ENCODE measurements at places on chromosomes 16 and 17. TPM values are rescaled to one million over a fixed set of nuclear protein-coding genes. Genes with fewer than 3 reads are reported as not detected.

GRCh38 chr17:17525956-17526355 lies 29.8 kb upstream of the RASD1 start:
- no peak for DNase-seq

GRCh38 chr17:27339836-27340550 lies 46.1 kb downstream of the WSB1 start:
- no peak for DNase-seq

- DNase-seq = no peak
Observed at GRCh38 chr17:65857718-65858117, 296.3 kb upstream of the AXIN2 start.

CMTM2 gene
- total RNA-seq = 0.54 TPM

CPPED1 gene
- total RNA-seq = 40.9 TPM

ADPRM gene
- total RNA-seq = 32.3 TPM

ABCA9 gene
- under 0.01 TPM for total RNA-seq

DNA sequence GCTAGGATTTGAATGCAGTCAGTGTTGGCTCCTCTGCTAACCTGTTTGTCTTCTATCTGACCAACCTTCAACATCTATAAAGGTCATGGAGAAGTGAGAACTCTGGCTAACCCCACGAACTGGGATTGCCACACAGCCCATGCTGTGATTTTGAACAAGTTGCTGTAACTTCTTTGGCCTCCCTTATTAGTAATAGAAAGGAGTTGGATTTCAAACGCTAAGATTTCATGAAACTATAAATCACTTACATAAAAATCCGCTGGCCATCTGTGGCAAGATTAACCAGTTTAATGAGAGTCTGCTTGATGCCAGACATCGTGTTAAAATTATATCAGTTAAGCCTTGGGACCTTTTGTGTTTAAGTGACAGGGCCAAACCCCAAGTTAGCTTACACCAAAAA lies 53.4 kb downstream of the HSD17B2 start:
- DNase-seq = no peak

CCL13 gene
- total RNA-seq = not detected

- no peak for DNase-seq
Observed at GRCh38 chr16:9054460-9054859, 37.0 kb upstream of the HAPSTR1 start.

- no peak for DNase-seq
Observed at GRCh38 chr17:57104461-57105175, 19.6 kb downstream of the AKAP1 start.

DNA sequence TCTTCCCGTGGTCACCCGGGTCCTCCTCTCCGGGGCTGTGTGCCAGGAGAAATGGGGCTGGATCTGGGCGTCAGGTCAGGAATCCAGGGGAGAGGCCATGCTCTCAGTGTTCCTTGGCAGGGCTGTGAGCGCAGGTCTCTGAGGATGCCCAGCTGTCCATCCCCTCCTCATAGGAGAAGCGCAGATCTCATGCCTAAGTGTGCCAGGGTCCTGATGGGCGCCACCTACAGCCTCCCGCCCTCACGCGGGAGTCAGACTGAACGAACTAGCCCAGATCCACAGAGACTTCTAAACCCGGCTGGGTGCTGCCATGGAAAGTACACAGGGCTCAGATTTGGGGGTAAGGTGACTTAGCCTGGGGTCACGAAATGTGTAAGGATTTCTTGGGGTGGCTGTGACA lies 24.3 kb downstream of the MGRN1 start:
- no peak for DNase-seq

DNA sequence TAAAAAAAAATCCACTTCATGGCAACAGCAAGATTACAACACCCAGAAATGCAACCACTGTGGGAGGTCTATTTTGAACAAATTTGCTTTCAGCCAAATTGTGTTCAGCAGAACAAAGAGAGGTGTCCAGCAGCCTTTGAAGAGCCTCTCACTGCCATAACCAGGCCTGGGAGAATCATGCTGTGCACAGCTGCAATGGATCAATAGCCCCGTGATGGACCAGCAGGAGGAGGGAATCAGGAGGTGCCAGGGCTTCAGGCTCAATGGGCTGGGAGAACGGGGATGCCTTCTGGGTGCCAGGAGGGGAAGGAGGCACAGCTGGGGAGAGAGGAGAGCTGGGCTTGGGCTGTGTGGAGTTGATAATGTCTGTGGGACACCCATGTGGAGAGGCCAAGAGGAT lies 366.2 kb upstream of the EEF2KMT start:
- no peak for DNase-seq

DNAAF8 gene
- total RNA-seq = 0.54 TPM

- no peak for DNase-seq
Observed at GRCh38 chr17:27376637-27377547, 79.4 kb upstream of the KSR1 start.

DNA sequence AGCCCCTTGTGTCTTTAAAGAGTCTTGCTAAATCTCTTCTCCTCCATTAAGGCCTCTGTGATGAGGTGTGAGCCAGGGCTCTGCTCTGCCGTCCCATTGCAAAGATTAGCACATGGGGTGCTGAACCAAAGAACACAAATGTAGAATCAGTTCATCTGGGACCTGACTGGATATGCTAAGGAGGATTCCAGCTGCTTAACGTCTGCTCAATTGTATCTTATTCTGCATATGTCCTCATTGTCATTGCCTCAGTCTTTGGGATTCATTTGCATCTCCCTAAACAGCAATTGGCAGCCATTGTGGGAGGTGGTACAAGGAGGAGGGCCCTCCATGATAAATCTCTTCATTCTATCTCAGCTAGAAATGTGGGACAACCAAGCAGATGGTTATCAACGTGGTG lies 106.3 kb upstream of the ADAMTS18 start:
- DNase-seq = no peak

PRSS21 gene
- total RNA-seq = 27.2 TPM

- no peak for DNase-seq
Observed at GRCh38 chr16:82695806-82696205, 69.0 kb downstream of the CDH13 start.

- DNase-seq = no peak
Observed at GRCh38 chr17:17144916-17145665, 61.0 kb downstream of the PLD6 start.

DNA sequence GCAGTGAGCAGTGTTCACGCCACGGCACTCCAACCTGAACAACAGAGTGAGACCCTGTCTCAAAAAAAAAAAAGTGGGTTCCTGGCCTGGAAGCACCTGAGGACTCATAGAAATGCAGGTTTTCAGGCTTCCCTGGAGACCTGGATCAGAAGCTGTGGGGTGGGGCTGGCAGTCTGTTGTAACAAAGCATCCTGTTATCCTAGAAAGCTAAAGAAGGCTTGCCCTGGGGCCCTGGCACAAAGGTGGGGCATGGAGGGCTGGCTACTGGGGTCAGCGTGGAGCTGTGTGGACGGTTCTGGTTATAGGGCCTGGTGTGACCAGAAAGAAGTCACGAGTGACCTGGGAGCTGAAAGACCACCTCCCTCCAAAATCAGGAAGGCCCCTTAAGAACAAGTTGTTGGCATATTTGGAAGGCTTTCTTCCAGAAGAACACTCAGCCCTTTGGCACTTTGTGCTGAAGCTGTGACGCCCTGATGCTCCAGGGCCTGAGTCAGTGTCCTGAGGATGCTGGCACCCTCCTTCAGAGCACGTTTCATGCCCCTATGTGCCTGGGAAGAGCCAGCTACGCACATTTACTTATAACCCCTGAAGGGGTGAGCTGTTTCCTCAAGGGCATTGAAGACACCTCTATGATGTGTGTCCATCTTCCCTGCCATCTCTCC lies 6.2 kb downstream of the CRISPLD2 start:
- no peak for DNase-seq

- DNase-seq = no peak
Observed at GRCh38 chr17:75478508-75478907, 22.1 kb downstream of the TMEM94 start.

DNA sequence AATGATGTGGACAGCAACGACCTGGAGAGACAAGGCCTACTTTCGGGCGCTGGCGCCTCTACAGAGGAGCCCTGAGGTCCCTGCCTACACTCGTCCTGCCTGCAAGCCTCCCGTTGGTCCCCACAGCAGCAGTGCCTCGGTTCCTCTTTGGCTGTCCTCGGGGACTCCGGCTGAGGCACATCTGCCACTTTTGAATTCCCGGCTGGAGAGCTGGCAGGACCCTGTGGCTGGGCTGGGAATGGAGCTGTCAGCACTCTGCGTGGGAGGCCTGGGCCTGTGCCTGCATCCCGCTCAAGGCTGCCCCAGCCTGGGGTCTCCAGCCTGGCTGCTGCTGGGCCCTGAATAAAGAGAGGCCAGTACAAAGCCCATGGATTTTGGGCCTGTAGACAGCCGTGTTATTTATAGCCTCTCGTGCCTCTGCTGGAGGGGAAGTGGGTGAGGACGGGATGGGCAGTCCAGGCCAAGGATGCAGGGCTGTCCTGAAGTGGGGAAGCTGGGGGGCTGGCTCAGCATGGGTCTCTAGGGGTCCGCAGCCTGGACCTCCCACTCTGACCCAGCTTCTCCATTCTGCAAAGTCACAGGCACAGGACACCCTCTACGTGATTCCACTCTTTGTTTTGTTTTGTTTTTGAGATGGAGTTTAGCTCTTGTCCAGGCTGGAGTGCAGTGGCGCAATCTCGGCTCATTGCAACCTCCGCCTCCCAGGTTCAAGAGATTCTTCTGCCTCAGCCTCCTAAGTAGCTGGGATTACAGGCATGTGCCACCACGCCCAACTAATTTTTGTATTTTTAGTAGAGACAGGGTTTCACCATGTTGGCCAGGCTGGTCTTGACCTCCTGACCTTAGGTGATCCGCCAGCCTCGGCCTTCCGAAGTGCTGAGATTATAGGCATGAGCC lies 10.6 kb upstream of the SPNS2 start:
- no peak for DNase-seq

- no peak for DNase-seq
Observed at GRCh38 chr17:5286846-5287245, 4.8 kb downstream of the RABEP1 start.

GRCh38 chr17:44204441-44204882 lies 4.8 kb upstream of the ATXN7L3 start:
- no peak for DNase-seq

PNMT gene
- 3.8 TPM for total RNA-seq

DNA sequence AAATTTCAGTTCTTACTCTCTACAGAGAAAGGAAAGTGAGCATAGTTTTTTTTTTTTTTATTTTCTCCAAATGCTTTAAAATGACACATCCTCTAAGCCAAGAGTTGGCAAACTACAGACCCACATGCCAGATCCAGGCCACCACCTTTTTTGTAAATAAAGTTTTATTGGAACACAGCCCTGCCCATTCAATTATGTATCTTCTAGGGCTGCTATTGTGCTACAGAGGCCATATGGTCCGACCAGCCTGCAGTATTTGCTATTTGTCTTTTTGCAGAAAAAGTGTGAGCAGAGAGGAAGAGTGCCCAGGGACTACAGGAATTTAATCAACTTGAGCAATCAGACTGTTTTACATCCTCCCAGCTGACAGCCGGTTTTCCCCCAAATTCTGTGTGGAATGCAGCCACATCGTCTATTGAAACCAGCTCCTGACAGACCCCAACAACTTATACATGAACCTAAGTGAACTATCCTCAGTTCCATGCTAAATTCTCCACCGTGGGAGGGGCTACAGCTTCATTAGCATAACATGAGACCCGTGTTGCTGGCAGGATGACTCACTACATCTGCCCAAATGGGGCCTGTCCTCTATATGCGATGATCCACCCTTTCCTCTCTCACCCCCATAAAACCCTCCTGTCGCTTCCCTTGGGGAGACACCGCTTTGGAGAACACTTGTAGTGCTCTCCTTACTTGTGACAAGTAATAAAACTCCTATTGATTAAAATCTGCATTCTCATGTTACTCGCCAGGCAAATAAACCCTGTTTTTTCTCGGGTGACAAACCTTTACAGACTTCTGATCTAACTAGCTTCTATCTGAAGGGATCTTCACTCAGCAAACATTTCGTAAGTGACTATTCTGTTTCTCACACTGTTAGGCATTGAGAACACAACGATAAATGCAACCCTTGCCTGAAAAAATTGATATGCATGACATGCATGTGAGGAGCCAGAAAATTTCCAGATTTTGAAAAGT lies 149.4 kb upstream of the HS3ST3A1 start:
- no peak for DNase-seq

DNA sequence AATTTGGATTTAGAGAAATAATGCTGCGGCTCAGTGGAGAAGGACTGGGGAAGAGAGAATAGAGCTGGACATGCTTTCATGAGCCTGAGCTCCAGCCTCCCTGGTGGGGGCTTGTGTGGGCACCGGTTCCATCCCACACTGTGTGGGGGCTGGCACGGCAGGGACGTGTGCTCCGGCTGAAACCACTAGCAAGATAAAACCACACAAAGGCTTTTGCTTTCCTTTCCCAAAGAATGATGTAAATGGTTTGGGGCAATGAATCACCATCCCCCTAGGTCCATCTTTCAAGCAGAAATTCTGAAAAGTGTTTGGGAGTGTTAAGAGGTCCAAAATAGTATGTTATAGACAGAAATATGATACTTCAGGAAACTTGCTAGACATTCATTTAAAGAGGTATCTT lies 77.0 kb downstream of the CDH11 start:
- DNase-seq = no peak

DNA sequence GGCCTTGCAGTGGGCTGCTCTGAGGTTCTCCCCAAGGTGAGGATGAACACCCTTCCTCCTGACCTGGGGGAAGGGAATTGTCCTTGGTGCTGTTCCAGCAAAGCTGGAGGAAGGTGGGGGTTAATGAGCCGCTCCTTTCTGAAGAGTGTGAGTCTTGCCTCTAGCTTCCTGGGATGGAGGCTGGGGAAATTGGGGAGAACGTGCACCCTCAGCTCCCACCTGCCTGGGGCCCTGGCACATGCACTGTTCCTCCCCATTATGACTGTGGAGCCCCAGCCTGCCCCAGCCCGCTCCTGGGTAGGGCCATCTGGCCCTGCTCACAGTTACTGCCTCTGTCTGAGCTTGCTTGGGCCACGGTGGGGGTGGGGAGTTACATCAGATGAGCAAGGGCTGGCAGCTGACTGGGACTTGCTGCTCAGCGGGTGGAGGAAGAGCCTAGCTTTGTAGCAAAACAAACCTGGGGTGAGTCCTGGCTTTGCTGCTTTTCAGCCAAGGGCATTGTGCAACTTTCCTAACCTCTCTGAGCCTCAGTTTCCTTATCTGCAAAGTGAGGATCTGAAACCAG lies 11.1 kb downstream of the TNS4 start:
- DNase-seq = no peak

Data from hematopoietic multipotent progenitor cell (in vitro differentiated cells).